ENCODE measurements at places on chromosomes 5 and 9. TPM values are rescaled to one million over a fixed set of nuclear protein-coding genes. Genes with fewer than 3 reads are reported as not detected.

The EGFLAM gene
- not detected for total RNA-seq

The QRFP gene
- total RNA-seq, result not detected

The C1QTNF2 gene
- 0.10 TPM for total RNA-seq

The ST8SIA4 gene
- 20.7 TPM for total RNA-seq

The CDO1 gene
- total RNA-seq, result 0.10 TPM

The C5orf58 gene
- total RNA-seq, result not detected

The WDR38 gene
- total RNA-seq, result not detected

The GLDC gene
- 0.21 TPM for total RNA-seq

The ECM2 gene
- 0.31 TPM for total RNA-seq

The IFNA13 gene
- not detected for total RNA-seq

The KLHL3 gene
- total RNA-seq, result 9.3 TPM

The DAP gene
- 20.1 TPM for total RNA-seq

The FGFR4 gene
- total RNA-seq, result 1.2 TPM

The SLC36A3 gene
- total RNA-seq, result not detected

The RMRP gene
- total RNA-seq, result 37,843 TPM

The DND1 gene
- total RNA-seq, result 0.31 TPM

The TSSK1B gene
- total RNA-seq, result 0.10 TPM

The OLFML2A gene
- total RNA-seq, result 0.31 TPM

The IFT74 gene
- 6.2 TPM for total RNA-seq

The PCDHA7 gene
- not detected for total RNA-seq

The ARID3C gene
- not detected for total RNA-seq

The CER1 gene
- total RNA-seq, result not detected

The FOXD4L6 gene
- total RNA-seq, result not detected

The CBY3 gene
- total RNA-seq, result 0.52 TPM

The SLC34A3 gene
- total RNA-seq, result not detected

The IGFBPL1 gene
- not detected for total RNA-seq

The SMIM33 gene
- total RNA-seq, result not detected

The IL6ST gene
- 458 TPM for total RNA-seq

The BAAT gene
- total RNA-seq, result 0.10 TPM

The PCYOX1L gene
- 9.2 TPM for total RNA-seq

The CDH12 gene
- total RNA-seq, result under 0.01 TPM

The INSL6 gene
- not detected for total RNA-seq

The CDH9 gene
- total RNA-seq, result 0.10 TPM

The NACC2 gene
- total RNA-seq, result 9.2 TPM

The WHRN gene
- 4.7 TPM for total RNA-seq

The TTC39B gene
- total RNA-seq, result 21.0 TPM

The DPH7 gene
- total RNA-seq, result 17.6 TPM

The LCN1 gene
- total RNA-seq, result not detected

The ECSCR gene
- total RNA-seq, result not detected

The WDR31 gene
- 0.21 TPM for total RNA-seq

The GDNF gene
- total RNA-seq, result not detected

The GNA14 gene
- not detected for total RNA-seq

All from mononuclear cell (primary cell).